ENCODE measurements at places on chromosomes 6 and 20.
A peak's percentile ranks its signal among the peaks of the same experiment; 100 is the strongest.

- DNase-seq: no peak
These were observed 15.1 kb upstream of the MBOAT1 start for GRCh38 chr6:20227350-20227749.

DNA sequence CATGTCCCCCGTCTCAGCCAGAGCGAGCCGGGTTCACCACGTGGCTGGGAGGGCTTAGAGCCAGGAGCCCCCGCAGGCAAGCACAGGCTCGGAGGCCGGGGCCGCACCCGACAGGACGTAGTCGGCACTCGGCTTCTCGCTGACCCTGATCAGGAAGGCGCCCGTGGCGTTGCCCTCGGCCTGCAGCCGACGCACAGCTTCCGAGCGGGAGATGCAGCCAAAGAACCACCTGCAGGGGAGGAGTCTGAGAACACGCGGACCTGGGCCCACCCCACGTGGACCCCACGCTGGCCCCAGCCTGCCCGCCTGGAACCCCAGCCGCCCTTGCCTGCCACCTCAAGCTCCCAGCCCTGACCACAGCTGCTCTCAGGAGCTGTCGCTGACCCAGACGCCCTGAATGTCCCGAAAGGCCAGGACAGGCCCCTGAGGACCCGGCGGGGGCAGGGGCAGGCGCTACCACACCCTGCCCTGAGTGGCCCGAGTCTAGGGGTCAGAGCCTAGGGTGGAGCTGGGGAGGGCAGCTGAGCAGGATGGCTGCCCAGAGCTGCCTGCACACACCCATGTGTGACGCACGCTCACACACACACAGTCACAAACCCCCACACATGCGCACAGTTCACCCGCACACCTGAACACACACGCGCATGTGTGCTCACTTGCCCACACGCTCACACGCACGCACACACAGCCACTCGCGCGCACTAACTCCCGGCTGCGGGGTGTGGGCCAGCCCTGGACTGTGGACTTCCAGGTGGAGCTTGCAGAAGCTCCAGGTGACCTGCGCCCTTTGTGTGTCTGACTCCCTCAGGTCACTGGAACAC, 2.1 kb downstream of the PTK6 start:
- DNase-seq: no peak

DNA sequence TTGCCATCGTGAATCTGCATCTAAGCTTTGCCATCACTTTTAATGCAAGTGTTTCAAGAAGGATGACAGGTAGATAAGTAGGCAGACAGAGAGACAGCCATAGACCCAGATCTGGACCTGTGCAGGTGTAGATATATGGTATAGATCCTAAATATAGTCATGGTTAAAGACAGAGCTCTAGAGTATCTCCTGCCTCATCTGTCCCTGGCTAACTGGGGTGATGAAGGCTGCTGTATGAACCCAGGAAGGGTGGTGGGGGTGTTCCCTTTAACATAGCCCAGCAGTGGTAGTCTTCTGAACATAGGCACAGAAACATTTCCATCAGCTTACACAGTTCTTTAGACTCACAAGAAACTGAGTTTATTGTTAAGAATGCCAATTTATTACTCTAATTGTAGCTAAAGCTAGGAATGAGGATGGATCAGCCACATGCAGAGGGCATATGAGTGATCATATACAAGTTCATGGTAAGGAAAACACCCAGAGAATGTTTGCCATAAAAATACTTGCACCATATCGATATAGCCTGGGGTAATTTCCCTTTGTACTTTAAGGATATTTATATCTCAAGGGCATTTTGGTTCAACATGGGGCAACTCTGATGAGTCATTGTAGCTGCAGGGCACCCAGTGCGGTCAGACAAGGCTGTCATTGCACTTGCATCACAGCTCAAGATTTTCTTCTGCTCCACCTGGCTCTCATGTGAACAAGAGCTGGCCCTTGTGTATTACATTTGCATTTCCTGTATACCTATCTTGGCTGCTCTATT, 587.2 kb downstream of the EPM2A start:
- no peak for DNase-seq

GRCh38 chr6:109482905-109483734, at the start of gene ZBTB24:
TSS of gene ZBTB24 (minus strand) at chr6:109483219. CDS start at chr6:109482026, 1,193 bp downstream.
- DNase-seq: peak; percentile 72

DNA sequence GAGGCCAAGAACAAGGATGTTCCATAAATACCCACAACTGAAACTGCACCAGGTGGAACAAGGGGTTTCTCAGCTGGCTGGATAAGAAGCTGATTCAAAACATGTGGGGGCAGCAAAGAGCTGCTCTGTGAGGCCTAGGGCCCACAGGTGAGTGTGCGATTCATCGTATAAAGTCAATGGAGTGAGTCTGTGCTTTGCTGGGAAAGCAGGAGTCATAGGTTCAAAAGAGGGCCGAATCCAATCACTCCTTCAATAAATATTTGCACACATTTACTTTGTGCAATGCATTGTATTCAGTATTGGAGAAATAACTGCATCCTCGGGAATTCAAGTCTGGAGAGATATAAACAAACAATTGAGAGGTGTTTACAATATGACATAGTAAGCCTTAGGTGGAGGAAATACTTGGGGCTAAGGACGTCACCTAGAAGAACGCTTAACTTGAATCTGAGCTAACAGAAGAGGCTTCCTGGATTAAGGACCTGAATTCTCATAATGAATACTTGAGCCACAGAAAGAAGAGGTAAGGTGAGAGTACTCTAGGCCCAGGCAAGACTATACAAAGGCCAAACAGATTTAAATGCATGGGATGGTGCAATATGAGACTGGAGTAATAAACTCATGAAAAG, 83.7 kb upstream of the TMEM30A start:
- DNase-seq: no peak

- DNase-seq: no peak
These were observed 567 bp downstream of the HS3ST5 start for GRCh38 chr6:114342086-114342825.

GRCh38 chr20:34415079-34415478, 52.0 kb downstream of the ITCH start:
- DNase-seq: no peak

DNA sequence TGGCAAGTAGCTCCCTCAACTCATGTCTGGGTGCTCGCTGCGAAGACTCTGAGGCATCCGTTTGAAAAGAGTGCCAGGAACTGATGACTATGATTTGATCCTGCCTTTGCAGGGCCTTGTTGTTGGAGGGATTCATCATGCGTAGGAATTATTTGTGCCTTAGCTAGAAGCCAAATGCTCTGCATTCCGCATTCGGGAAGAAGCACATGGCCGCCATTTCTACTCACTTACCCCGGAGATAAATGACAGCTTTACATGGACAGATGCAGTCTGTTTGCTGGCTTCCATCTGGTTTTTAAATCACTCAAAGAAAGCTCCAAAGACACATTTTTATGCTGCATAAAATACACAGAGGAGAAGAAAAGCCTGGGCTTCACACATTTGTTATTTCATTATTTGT, 363.3 kb upstream of the CDH4 start:
- no peak for DNase-seq

- no peak for DNase-seq
These were observed 156.7 kb upstream of the LRFN2 start for GRCh38 chr6:40743690-40744446.

DNA sequence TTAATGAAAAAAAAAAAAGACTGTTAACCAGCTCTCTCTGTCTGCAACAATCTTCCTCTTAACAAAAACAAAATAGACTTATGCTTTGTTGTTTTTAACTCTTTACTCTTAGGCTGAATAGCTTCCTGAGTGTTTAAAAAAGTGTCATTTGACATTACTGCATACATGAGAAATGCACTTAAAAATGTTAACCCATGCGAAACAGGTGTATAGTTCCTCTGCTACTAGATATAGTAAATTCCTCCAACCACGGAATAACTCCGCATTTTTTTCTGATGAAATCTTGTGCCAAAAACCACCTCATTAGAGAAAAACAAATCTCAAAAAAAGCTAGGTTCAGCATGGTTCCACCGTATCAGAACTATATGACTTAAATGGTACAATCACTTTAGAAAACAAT, 426.0 kb downstream of the ADGRB3 start:
- DNase-seq: no peak

- DNase-seq: no peak
These were observed 1.4 kb downstream of the BTN1A1 start for GRCh38 chr6:26501482-26501986.

- DNase-seq: no peak
These were observed 69.0 kb downstream of the NCOA7 start for GRCh38 chr6:125859727-125860126.

DNA sequence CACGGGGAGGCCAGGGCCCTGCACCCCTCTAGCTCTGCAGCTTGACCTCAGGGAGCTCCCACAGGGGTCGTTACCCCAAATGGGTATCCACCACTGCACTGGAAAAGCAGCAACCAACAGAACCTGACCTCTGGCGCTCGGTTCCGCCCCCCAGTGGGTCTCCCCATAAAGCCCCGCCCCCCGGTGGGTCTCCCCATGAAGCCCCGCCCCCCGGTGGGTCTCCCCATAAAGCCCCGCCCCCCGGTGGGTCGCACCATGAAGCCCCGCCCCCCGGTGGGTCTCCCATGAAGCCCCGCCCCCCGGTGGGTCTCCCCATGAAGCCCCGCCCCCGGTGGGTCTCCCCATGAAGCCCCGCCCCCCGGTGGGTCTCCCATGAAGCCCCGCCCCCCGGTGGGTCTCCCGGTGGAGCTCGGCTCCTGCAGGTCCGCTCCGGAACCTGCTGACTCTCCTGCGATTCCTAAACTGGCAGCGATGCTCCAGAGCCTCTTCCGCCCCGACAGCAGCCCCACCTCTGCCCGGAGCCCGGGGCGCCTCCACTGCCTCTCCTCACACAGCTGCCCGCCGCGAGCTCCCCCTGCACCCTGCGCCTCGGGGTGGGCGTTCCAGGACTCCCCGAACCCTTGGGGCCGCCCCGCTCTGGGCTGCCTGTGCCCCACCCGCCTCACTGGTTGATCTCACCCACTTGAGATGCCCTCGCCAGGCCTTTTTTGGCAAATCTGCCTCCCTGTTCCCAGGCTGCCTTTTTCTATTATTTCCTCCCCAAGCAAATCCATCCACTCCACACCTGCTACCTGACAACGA, 12.1 kb downstream of the SLC2A4RG start:
- no peak for DNase-seq

GRCh38 chr6:15487262-15487661, 175.6 kb downstream of the DTNBP1 start:
- no peak for DNase-seq

GRCh38 chr6:29945281-29945820, 3.0 kb downstream of the HLA-A start:
- no peak for DNase-seq

DNA sequence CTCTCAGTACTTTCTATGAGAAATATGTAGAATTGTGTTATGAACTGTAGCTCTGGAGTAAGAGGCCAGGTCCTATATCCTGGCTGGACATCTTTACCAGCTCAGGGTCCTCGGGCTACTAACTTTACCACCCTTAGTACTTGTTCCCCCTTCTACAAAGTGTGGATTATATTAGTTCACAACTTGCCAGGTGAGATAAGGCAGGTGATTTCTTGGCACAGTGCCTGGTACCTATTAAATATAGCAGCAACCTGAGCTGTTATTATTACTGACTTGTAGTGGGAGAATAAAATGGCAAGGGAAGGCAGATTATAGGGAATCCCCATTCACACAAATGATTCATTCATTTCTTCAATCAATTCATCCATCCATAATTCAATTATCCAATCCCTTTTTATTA, 150.1 kb downstream of the DOK5 start:
- no peak for DNase-seq

- no peak for DNase-seq
These were observed 10.1 kb downstream of the TAB2 start for GRCh38 chr6:149327638-149328037.

- no peak for DNase-seq
These were observed 24.1 kb downstream of the BPIFB4 start for GRCh38 chr20:33103556-33103955.

- no peak for DNase-seq
These were observed 22.5 kb upstream of the C6orf58 start for GRCh38 chr6:127554435-127555006.

- DNase-seq: no peak
These were observed 56.9 kb upstream of the PRND start for GRCh38 chr20:4664691-4665360.

GRCh38 chr20:48026981-48027592, 241.8 kb upstream of the SULF2 start:
- DNase-seq: no peak

DNA sequence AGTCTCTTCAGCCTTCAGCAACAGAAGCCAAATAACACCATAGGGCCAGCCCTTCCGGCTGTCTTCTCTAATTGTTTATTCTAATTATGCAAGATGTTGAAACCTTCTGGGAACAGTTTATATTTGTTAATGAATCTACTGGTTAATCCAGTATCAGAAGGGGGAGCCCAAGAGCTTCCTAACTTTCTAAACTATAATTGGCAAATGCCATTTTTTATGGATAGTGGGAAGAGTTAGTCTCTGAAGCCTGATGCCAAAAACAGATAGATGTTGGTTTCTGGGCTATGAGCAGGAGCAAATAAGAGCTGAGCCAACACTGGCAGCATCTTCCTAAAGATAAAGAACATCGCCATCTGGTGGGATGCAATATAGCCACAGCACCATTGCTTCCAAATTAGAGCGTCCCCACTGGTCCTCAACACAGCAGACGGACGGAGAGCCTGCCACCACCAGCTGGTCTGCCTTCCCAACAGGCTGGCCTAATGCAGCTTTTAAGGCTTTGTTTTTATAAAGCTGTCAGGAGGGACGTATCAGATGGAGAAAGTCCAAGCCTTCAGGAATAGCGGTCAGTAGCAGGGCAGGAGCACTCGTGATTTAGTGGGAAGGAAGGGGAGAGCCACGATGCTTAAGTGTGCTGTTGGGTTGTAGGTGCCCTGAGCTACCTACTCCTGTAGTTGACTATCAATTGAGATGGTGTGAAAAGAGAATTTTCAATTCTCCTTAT, 118.8 kb downstream of the RALGAPA2 start:
- no peak for DNase-seq

DNA sequence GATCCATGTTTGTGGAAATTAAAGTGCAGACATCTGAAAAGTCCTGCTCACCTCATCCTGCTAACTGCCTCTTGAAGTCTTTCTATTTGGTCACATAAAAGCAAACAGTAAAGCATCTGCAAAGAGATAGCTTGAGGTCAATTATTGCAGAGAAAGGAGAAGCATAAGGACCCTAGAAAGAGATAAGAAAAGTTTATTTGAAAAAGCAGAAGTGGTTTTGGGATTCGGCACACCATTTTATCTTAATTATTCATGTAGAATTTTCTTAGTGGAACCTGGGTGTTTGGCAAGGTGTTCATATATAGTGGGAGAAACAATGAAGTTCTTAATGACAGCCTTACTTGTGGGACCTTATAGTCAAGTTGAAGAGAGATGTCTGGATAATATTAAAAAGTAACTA, 280.8 kb downstream of the CENPW start:
- no peak for DNase-seq

Measured in stimulated activated CD8-positive, alpha-beta memory T cell treated with anti-CD3 and anti-CD28 coated beads, Interleukin-15, amount 100 ng/mL, for 4 hours (primary cell).